GM06990 (cell line): ENCODE measurements at places on chromosomes 3 and 15.

GRCh38 chr3:134325061-134325705, 49.1 kb downstream of the AMOTL2 start:
- no peak for DNase-seq

DNA sequence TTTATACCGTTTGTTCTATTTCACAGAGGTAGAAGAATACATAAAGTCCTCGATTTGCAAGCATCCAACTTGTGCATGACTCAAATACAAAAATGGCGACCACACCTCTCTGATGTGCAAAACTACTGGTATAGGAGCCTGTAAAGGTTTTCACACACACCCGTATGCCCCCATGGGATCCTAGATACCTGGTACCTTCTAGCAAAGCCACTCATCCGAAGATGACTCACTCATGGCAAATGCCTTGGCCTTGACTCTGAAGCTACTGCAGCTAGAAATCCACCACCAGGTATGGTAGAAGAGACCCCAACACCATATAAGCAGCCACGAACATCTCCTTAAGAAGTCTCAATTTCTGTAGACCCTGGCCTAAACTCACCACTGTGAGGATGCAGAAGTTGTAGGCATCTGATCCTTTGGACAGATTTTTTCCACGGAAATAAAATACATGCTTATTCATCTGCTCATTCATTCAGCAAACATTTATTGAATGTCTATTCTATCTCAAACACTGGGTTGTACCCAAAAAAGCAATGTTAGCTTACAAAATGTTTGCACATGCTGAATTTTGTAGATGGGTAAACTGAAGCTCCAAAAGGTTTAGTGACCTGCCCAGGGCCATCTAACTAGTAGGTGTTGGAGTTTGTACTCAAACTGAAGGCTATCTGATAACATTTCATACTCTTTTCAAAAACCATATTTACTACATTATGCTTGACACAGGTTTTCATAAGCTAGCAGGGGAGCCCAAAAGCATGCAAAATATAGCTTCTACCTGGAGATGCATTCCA, 158.8 kb downstream of the RORA start:
- no peak for DNase-seq

DNA sequence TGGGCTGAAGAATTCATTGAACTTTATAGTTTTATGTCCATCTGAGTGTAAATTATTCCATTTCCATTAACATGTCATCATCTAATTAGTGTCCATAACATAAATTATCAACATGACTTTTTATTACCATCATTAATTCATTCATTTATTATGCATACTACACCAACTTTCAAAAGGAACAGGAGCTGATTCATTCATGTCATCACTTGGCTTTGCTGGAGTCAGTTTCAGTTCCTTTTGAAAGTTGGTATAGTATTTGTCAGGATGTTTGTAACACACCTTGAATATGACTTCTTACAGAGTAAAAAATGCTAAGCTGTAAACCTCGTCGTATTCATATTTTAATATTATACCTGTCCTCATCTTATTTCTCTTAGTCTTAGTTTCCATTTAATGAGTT, 298.0 kb upstream of the RBMS3 start:
- peak; percentile 42 for DNase-seq

DNA sequence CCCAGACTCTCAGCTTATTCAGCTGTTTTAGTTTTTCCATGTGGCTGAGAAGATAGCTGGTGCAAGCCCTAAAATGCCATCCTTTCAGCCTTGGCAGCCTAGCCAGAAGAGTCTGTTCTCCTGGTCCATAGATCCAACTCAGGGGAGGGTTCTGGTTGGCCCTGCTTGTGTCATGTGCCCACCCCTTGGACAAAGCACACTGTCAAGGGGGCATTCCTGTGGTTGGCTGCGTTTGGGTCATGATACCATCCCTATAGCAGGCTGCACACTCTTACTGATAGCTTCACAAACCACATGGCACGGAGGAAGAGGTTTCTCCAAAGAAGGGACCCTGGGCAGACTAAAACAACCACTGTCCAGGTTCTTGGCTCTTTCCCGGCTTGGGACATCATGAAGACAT, 8.4 kb upstream of the FSTL1 start:
- DNase-seq = no peak

DNA sequence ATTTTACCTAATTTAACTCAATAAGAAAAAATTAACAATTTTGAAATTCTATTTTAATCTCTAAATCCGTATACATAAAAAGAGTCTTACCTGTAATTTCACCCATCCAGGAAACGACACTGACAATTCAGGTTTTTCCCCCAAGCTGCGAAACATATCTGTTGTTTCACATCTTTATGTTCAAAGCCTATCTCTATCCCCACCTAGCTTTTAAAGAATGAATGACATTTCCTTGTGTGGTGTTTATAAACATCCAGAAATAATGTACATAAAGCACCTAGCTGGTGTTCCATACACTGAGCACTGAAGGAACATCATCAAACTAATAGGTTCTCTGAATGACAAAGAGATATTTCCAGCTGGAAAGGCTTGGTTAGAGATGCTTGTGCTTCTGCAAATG, 867.8 kb downstream of the SQOR start:
- DNase-seq = no peak

DNA sequence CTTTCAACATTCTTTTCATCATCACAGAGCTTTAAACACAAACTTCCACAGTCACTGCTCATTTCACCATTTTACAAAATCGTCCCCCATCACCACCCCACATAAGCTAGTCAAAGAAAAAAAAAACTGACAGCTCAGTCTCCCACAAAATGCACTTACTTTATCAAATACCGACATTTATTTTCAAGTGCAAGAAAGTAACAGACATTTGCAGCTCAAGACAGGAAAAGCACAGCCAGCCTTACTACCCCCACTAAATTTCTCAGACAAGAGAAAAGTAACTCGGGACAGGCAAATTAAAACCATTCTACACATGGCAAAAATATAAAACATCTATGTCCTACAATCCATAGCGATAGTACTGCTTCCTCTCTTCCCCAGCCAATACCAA, 402.4 kb downstream of the SHQ1 start:
- no peak for DNase-seq

DNA sequence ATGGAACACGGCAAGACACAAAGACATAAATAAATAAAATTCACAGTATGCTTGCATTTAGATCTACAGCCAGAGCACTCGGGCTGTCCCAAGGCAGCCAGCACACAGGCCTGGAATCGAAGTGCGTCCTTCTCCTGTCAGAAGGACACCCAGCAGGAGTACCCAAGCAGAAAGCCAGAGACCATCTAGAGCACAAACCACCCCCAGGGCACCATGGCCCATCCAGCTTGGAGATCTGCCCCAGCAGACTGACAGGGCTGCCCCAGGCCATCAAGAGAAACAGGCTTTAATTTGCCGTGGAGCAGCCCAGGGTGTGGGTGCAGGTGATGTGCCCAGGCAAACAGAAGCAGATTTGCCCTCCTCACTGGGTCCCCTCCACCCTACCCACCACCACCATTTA, 7.8 kb upstream of the SPATA12 start:
- no peak for DNase-seq

DNA sequence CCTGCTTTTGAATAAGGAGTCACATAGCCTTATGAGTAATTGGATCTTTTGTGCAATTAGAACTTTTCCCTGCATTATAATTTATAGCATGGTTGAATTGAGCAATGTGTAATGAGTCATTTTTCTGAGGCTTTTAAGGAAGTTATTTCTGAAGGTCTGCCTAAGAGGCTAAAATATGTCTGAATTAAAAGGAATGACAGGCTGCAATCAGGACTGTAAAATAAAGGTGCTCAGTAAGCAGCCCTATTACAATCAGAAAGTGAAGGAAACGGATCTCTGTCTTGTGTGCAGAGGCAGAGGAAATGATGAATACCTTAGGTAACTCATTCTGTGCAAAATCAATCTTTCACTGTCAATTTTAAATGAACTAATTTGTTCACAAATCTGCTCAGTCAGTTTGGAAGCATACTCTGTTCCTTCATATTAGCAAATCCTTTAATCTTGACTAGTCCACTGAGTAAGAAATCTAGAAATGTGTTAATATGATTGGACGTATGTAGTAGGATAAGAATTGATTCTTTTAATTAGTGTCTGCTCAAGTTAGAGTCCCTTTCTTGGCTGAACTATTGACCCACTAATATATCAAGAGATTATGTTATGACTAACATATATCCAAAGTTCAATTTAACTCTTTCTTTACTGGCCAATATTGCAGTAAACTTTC, 290.1 kb downstream of the ZIC1 start:
- DNase-seq = no peak

- no peak for DNase-seq
These were observed 132.2 kb downstream of the SRGAP3 start for GRCh38 chr3:9117220-9117619.

- no peak for DNase-seq
These were observed 235.2 kb downstream of the DTWD1 start for GRCh38 chr15:49855917-49856637.
